ENCODE measurements at places on chromosomes 6 and 20.

- DNase-seq: no peak
Measured at GRCh38 chr6:7920425-7920824, 9.8 kb upstream of the TXNDC5 start.

- DNase-seq: no peak
Measured at GRCh38 chr6:122268394-122268793, 131.1 kb upstream of the HSF2 start.

DNA sequence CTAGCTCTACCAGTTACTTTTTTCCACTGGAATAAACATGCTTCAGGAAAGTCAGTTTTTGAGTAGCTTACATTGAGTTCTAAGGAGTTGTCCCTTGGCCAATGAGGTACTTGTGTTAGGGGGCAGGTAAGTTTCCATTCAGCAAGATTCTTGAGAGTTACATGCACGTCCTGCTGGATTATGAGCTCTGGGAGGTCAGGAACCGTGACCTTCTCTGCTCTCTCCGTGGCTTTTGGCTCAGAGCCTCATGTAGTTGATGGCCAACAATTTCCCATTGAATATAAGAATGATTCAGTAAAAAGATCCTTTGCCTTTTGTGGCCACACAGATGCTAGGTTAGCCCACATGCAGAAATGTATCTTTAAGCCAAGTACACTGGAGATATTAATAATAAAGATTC is 181.8 kb upstream of the RALGAPA2 start:
- DNase-seq: no peak

- no peak for DNase-seq
Measured at GRCh38 chr20:51379601-51380341, 162.7 kb downstream of the NFATC2 start.

- DNase-seq: peak; percentile 26
Measured at GRCh38 chr20:53935344-53936084, 134.9 kb downstream of the BCAS1 start.

DNA sequence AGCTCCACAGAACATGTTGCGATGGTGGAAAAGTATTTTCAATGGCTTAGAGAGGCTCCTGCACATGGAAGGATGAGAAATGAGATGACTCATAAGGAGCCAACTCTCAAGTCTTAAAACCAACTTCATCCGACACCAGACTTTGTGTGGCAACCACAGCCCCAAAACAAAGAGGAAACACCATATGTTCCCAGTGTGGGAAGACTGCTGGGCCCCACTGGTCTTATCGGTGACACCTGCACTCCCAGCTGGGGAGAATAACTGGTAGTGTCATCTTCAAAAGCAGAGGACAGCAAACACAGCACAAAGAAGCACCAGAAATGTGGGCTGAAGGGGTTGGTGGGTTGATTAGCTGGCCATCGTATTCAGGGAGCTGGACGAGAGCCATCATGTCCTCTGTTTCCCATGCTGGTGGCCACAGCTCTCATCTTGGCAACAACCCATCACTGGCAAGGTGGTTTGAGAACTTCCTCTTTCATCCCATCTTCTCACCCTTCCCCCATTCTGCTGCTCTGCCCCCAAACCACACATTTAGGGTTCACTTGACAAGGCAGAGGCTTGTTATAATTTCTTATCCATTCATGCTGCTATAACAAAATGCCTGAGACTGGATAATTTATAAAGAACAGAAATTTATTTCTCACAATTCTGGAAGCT is 46.0 kb upstream of the TASP1 start:
- DNase-seq: peak; percentile 63

GRCh38 chr6:152314483-152314832 is 322.7 kb downstream of the SYNE1 start:
- DNase-seq: no peak

GRCh38 chr20:34023937-34024722 is 30.4 kb downstream of the RALY start:
- no peak for DNase-seq

GRCh38 chr20:10430000-10430466 is 4.0 kb downstream of the MKKS start:
- DNase-seq: no peak

- no peak for DNase-seq
Measured at GRCh38 chr6:70157086-70157485, 145.8 kb downstream of the COL9A1 start.

- no peak for DNase-seq
Measured at GRCh38 chr20:40612837-40613236, 76.2 kb downstream of the MAFB start.

DNA sequence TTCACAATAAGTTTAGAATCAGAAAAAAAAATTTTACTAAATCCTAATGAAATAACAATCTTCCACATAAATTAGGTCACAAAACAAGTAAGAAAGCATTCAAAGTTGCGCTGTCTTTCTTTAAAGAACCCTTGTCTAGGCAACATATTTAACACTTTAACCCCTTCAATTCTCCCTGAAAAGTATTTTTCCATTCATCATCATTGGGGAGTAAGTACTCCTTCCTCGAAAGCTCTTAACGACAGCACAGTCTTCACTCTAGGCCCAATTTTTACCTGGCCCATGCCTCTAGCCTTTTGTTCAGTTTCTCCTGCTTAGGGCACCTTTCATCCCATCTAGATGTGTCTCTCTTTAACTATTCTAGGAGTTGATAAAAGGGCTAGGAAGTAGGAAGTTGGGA is 2.6 kb downstream of the TSPYL1 start:
- DNase-seq: no peak

Data from GF-D8 (cell line).